ENCODE measurements at places on chromosomes 12 and 14.

DNA sequence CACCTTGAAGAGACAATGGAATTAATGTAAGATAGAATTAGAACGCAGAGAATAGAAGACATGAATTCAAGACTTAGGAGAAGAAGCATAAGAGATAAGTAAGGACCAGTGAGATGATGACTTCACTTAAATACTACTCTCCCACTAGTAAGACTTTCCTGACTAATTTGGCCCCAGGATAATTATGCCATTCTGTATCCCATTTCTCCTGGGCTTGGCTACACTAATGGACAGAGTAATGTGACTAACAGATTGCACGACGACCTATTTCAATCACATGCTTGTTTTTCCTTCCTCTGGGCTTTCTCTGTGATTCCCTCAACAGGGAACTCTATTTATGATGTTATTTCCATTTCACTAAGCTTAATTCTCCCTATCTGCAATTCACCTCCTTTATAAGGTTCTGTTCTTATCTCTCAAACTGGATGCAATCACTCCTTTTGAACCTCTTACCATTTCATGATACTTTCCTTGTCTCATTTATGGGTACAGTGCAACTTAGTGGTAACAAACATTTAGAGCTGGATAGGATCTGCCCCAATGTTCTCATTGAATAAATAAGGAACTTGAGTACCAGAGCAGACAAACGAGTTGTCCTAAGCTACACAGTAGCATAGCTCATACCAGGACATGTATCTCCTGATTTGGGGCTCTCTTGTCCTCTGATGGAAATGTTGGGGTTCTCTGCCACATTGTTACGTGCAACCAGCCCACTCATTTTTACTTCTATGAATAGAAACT lies 102.7 kb downstream of the BTG1 start:
- DNase-seq, result no peak

DNA sequence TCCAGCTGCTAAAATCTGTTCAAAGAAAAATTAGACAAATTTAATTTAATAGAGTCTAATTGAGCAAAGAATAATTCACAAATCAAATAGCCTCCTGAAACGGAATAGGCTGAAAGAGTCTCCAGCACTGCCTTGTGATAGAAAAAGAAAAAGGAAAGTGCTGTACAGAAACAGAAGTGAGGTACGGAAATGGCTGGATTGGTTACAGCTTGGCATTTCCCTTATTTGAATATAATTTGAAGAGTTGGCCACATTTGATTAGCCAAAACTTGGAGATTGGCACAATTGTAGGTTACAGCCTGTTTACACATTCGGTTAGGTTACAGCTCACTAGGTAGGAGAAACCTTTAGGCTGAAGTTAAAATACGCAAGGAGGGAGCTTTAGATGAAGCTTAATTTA lies 24.8 kb upstream of the PCED1B start:
- no peak for DNase-seq

- no peak for DNase-seq
Measured at GRCh38 chr12:1130571-1130970, 139.5 kb downstream of the ERC1 start.

DNA sequence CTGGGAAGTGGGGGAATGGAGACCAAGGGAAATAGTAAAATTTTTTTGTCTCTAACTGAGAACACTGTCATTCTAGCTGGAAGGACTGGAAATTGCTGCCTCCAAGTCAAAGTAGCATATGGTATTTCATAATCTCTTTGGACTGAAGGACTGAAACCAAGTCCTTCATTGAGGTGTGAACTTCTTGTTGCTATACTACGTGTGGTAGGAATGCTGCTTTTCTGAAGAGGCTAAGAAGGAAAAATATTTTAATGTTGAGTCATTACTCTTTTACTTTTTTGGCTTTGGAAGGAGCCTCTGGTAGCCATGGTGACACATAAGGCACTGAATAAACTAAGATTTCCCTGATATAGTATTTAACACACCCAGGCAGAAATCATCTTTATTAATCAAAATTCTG lies 465.4 kb downstream of the NPAS3 start:
- DNase-seq, result no peak

DNA sequence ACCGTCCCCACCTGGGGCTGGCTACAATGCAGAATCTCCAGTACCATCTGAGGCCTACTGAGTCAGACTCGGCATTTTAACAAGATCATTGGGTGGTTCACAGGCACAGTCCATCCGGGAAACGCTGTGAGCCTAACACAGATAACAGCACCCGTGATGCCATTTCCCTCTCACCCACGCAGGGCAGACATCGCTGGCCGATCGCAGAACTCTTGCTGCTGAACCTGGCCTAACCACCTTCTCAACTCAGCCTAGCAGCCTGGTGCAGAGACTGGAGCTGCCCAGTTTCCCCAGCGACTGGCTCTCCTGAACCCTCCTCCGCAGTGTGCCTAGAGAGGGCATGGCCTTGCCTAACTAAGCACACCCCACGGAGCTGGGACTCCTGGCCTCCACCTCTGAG lies 83.3 kb downstream of the NCOR2 start:
- no peak for DNase-seq

GRCh38 chr14:102784892-102785594 lies 7.8 kb downstream of the TRAF3 start:
- DNase-seq, result no peak

All from activated T-cell treated with anti-CD3 and anti-CD28 coated beads for 48 hours (primary cell).